ENCODE measurements at places on chromosomes 16 and 17.

- no peak for DNase-seq
Measured at GRCh38 chr17:4394208-4395110, 28.0 kb upstream of the UBE2G1 start.

DNA sequence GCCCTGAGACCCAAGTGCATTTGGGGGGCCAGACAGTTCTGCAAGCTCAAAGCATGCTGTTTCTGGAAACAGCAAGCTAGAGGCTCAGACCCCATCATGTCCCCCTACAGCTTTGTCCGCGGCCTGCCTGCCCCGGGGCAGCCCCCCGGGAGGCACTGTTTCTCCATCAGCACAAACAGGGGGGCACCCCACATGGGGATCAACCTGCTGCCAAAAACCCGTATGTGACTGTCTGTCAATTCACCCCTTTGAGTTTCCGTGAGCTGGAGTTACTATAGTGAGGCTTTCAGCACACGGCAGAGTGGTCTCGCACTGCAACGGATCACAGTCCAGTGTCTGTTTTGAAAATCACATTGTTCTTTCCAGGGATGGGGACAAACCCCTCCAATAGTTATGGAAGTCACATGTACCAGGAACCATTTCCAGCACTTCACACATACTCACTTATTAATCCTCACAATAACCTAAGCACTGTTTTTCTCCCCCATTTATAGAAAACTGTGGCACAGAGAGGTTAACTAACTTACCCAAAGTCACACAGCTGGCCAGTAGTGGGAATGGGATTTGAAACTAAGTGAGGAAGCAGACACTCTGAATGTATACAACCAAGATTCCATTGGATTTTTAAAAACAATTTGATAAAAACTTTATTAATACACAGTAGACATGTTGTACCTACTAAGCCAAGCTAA lies 269.0 kb downstream of the C16orf95 start:
- no peak for DNase-seq

- DNase-seq, result no peak
Measured at GRCh38 chr16:51697454-51697853, 546.4 kb upstream of the SALL1 start.

DNA sequence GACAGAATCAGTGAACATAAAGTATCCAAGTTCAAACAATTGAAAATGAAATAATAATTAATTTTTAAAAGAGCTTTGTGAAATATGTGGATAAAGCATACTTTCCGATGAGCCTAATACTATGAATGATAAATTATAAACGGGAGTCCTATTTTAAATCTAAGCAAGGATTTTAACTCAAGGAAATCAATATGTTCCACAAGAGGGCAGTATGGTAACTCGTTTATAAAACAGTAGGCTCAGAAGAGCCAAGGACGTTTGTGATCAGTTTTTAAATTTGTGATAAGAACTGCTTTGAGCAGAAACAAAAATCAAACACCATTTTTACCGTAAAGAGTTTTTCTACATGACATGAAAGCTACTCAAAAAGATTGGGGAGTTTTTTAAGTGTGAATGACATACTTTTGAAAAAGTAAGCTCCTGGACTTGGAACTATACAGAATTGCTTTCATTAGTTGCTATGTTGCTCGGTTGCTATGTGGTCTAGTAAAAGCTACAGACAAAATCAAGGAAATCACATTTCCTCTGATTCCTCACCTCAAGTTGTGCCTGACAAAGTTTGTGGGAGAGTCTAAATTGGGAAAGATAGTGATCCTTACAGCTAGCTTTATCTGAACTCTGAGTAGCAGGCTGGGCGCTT lies 11.8 kb upstream of the TEKT1 start:
- no peak for DNase-seq

GRCh38 chr17:45393411-45393810 lies 39.3 kb downstream of the ARHGAP27 start:
- DNase-seq, result no peak

Data from activated T-cell treated with anti-CD3 and anti-CD28 coated beads for 4 hours (primary cell).